ENCODE measurements at places on chromosomes 16 and 17. TPM values are rescaled to one million over a fixed set of nuclear protein-coding genes. Genes with fewer than 3 reads are reported as not detected.

Gene KRT20
- total RNA-seq: 0.20 TPM

Gene SALL1
- not detected for total RNA-seq

Gene C16orf90
- not detected for total RNA-seq

Gene EPN2
- total RNA-seq: 68.3 TPM

Gene BICDL2
- 62.0 TPM for total RNA-seq

Gene KRTAP4-9
- not detected for total RNA-seq

Gene CCL22
- 0.20 TPM for total RNA-seq

Gene KCNAB3
- 0.44 TPM for total RNA-seq

Gene RFWD3
- 23.9 TPM for total RNA-seq

Gene SLC22A31
- total RNA-seq: not detected

Gene PYY
- total RNA-seq: not detected

Gene OR1A1
- not detected for total RNA-seq

Gene PRAC1
- total RNA-seq: not detected

Gene ABI3
- 2.7 TPM for total RNA-seq

Gene CCDC154
- 0.12 TPM for total RNA-seq

Gene SULT1A2
- 0.32 TPM for total RNA-seq

Gene ANKRD40CL
- not detected for total RNA-seq

Gene NXPH3
- 0.16 TPM for total RNA-seq

Gene SPATA22
- not detected for total RNA-seq

Gene FASN
- total RNA-seq: 352 TPM

Gene CIBAR2
- not detected for total RNA-seq

Gene PRKCB
- 0.76 TPM for total RNA-seq

Gene PER1
- 65.0 TPM for total RNA-seq

Gene SCGB1C2
- not detected for total RNA-seq

Gene SYCE1L
- 6.0 TPM for total RNA-seq

Gene KRTAP3-2
- not detected for total RNA-seq

Gene E4F1
- total RNA-seq: 10.7 TPM

Gene MYL11
- 2.2 TPM for total RNA-seq

Gene PDE6G
- total RNA-seq: not detected

Gene GFAP
- not detected for total RNA-seq

Gene LGALS9C
- 15.7 TPM for total RNA-seq

Gene C16orf89
- 0.56 TPM for total RNA-seq

Gene CACNG1
- not detected for total RNA-seq

Gene EFCAB13
- 2.0 TPM for total RNA-seq

Gene AGRP
- not detected for total RNA-seq

Gene ZPBP2
- not detected for total RNA-seq

Gene TBC1D26
- not detected for total RNA-seq

Gene NPIPA2
- 0.48 TPM for total RNA-seq

Gene PYCARD
- 75.6 TPM for total RNA-seq

Gene FSCN2
- 0.76 TPM for total RNA-seq

Gene COL1A1
- total RNA-seq: 42.7 TPM

Gene GP2
- not detected for total RNA-seq

Gene OMG
- total RNA-seq: not detected

Measured in esophagus mucosa (tissue), 1 donor.